Activated CD4-positive, alpha-beta T cell treated with anti-CD3 and anti-CD28 coated beads, Interleukin-2, amount 10 ng/mL, durations not matched to agents 7 days and 5 days (primary cell): ENCODE measurements at places on chromosomes 4 and X. TPM values are rescaled to one million over a fixed set of nuclear protein-coding genes. Genes with fewer than 3 reads are reported as not detected.

Gene NRK
- not detected for total RNA-seq

Gene TRAPPC11
- 33.1 TPM for total RNA-seq

Gene RRH
- not detected for total RNA-seq

Gene UGT2B11
- not detected for total RNA-seq

Gene CCDC110
- total RNA-seq: not detected

Gene UCP1
- total RNA-seq: not detected

Gene SCARB2
- 17.0 TPM for total RNA-seq

Gene FAT4
- not detected for total RNA-seq

Gene RADX
- total RNA-seq: 7.8 TPM

Gene GPR34
- total RNA-seq: 0.17 TPM

GRCh38 chrX:154488336-154489075 lies 1.9 kb downstream of the SLC10A3 start:
- no peak for DNase-seq

GRCh38 chrX:150572206-150572605 lies 3.8 kb downstream of the MTM1 start:
- DNase-seq: no peak

- no peak for DNase-seq
Observed at GRCh38 chrX:129818123-129818522, 25.6 kb downstream of the ZDHHC9 start.

- DNase-seq: no peak
Observed at GRCh38 chr4:84159762-84160161, 339.3 kb downstream of the NKX6-1 start.

GRCh38 chr4:15755321-15756155 lies 22.6 kb upstream of the CD38 start:
- DNase-seq: peak; percentile 39

DNA sequence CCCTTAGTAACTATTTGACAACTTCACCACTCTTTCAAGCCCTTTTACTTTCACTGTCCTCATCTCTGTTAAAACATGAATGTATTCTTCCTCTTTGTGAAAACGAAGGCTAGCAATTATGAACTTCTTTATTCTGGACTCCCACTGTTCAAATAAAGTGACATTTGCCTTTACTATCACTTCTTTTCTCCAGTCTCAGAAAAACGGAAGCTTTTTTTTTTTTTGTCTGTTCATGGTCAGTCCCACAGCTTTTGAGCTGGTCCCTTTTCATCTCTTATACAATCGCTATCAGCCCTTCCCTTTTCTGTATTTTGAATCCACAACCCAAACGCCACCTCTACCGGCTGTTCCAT lies 327.7 kb downstream of the DKK2 start:
- DNase-seq: no peak

GRCh38 chrX:12374286-12374685 lies 236.0 kb downstream of the FRMPD4 start:
- no peak for DNase-seq

DNA sequence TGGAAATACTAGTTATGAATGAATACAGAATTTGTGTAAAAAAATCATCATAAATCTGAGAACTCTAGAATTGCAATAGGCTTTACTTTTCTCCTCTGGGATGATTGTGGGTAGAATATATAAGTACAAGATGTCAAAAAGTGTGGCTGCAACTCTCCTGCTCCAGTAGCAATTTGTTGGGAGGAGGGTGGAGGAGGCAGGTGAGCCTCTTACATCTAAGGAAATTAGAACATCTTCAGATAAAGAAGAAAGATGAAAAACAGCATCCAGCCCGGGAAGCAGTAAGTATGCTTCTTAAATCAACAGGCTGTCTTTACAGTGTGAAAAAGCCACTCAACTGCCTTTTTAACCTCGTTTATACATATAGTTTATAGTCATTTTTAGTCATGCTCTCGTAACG lies 83.7 kb downstream of the ATP8A1 start:
- no peak for DNase-seq

GRCh38 chr4:8724436-8725070 lies 132.0 kb downstream of the CPZ start:
- no peak for DNase-seq

DNA sequence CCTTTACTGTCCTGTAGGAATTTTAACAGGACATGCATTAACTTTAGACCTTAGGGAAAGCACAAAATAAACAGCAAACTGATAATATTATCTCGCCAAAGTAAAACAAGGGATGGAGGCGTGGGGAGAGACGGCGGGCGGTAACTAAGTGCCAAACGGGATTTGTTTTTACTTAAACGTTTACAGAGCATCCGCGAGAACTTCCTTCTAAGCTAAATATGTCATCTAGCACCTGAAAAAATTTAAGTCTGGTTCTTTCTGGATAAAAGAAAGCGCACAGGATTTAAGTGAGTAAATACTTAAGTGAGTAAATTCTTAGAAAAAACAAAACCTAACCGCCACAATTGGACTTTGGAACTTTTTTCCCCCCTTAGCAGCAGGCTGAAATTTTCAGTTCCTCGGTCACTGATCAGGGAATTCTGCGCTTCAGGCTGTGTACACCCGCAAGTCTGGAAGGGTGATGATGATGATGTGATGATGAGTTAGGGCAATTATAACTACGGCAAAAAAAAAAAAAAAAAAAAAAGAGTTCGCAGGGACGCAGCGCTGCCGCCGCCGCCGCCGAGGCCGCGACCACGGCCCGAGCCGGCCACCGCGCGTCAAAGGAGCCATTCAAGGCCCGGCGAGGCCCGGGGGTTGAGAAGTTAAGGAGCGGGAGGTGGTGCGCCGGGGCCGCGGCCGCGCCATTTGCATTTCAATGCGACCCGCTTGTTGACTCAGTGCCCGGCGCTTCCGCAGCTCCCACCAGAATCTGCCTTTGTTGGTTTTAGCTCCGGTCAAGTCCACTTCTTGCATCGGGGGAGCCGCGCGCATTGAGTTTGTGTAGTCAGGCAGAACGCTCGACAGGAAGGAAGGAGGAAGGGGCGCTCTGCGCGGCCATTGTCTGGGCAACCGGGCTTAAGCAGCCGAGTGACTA lies 108.8 kb downstream of the SPRY1 start:
- peak; percentile 30 for DNase-seq

DNA sequence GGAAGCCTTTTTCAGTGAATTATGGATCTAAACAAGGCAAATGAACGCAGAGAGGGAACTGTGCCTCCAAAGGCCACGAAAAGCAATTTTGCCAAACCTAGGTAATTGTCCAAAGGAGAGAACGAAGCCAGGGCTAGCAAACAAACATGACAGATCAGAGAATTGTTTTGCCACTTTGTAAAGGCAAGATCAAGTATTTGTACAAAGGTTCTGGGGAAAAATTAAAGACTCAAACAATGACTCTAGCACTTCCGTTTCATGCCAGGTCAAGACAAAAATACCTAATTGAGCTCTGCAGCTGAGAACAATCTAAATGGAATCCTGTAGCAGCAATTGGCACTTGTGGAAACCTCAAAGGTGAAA lies 8.5 kb downstream of the RBM47 start:
- no peak for DNase-seq

GRCh38 chr4:38123555-38123954 lies 163.4 kb downstream of the PTTG2 start:
- DNase-seq: no peak

DNA sequence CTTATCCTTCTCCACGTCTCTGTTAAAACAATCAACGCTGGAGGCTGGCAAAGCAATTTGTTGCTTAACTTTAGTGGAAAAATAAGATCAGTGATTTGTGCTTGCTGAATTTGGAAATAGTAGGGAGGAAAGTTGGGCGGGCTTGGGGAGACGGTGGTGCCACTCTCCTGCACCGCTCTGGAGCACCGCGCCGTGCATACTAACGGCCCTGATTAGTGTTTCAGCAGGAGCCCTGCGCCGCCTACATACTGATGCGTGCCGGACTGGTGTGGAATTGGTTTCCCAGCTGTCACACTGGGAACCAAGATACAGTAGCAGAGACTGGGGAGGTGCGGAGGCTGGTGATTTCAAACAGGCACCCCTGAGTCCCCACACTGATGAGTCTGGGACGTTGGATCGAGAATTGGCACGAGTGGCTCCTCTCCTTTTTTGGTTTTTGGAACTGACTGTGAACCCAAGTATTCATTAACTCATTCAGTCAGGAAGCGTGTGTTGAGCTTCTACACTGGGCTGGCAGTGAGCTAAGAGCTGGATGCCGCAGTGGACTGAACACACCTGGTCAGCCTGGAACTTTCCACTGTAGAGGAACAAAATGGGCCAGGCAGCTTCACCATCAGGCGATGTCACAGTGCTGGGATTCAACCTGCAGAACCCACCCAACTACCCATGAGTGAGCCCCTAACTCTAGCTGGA lies 29.0 kb upstream of the PSAPL1 start:
- DNase-seq: no peak

- DNase-seq: no peak
Observed at GRCh38 chr4:147332091-147332490, 148.8 kb upstream of the EDNRA start.

- no peak for DNase-seq
Observed at GRCh38 chrX:66021765-66022631, 17.9 kb downstream of the VSIG4 start.

DNA sequence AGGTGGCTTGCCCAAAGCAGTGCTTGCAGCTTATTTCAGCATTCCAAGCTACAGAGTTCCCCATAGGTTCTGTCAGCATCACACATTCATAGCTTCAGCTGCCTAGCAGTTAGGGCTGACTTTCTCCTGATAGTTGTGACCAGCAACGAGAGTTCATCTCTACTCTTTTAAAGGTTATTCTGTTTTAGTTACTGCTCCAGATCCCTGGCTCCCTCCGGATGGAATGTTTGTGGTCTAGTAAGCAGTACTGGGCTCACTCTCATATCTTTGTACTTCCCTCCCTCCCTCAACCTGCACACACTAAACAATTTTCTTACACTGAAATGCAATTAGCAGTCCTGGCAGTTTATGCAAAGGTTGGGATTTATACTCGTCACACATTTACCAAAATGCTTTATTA lies 43.9 kb downstream of the PTTG2 start:
- DNase-seq: no peak

DNA sequence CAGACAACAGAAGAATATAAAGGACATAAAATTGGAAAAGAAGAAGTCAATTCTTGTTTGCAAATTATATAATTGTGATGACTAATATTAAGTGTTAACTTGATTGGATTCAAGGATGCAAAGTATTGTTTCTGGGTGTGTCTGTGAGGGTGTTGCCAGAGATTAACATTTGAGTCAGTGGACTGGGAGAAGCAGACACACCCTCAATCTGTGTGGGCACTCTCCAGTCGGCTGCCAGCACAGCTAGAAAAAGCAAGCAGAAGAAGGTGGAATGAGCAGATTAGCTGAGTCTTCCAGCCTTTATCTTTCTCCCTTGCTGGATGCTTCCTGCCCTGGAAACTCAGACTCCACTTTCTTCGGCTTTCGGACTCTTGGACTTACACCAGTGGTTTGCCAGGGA lies 51.7 kb downstream of the UBE2NL start:
- no peak for DNase-seq

GRCh38 chr4:118850488-118851173 lies 14.7 kb upstream of the SEC24D start:
- DNase-seq: peak; percentile 65

DNA sequence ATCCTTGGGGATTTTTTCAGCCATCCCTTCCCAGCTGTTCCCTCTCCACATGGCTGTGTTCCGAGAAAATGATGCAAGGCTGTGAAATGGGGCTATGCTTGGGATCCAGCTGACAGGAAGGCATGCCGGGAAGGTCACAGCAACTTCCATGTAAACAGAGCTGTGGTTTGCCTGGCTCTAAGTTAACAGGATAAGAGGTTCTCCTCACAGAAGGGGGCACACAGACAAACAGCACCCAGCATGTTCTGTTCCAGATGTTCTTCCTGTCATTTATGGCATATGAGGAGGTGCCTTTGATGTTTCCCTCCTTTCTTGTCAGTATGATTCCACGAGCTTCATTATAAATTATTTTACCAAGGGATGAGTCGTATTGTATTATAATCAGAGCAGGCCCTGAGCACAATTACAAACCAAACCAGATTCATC lies 220.7 kb downstream of the ANTXR2 start:
- no peak for DNase-seq

DNA sequence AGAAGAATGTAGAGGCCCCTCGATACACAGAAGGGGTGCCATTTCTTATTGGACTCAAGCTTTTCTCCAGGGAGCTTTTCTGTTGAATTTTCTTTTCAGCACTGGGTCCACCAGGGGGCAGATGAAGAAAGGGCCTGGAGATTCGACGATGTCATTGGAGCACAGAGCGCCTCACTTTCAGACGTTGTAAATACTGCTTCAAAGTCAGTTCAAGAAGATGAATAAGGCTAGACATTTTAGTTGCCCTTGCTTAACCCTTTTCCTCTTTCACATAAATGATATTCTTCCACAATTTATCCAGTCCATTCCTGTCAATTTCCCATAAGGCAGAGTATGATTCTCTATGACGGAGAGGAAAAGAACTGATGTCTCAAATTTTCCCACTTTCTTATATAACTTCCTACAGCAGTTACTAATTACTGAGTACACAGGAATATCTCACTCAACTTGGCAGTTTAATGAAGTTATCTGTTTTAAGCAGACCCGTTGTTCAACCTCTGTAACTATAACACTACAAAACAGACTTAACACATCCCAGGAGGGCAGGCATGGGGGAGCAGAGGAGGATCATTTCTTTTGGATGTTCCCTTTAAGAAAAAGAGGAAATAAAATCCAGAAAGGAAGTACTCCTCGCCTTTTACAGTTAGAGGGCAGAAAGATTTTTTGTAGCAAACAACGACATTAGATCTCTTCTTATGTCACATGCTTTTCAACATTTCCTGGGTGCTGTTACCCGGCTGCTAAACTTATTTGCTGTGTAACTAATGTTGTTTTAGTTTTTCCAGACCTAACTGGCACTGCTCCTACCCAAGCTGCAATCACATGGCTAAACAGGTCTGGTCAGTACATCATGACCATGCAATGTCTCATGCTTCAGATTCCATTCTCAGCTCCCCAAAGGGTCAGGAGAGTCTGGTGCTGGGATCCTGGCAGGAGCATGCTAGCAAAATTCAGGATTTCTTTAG lies 12.2 kb upstream of the CENPU start:
- peak; percentile 86 for DNase-seq

DNA sequence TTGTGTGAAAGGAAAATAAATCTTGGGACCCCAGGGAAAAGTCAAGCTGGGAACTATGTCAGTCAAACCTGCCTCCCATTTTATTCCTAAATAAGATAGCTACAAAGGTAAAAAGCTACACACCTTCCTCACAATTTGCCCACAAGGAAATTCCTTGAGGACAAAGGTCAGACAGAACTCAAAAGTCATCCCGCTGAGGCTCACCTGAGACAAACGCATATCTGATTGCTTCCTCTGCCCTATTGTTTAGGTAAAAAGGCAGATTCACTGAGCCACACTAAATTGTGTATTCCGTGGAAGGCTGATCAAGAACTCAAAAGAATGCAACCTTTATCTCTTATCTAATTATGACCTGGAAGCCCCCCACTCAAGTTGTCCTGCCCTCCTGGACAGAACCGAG lies 58.7 kb upstream of the MAML3 start:
- DNase-seq: no peak
